Suppressor macrophage treated with lipopolysaccharide for 4 hours (primary cell): ENCODE measurements at places on chromosomes 13 and 19.

DNA sequence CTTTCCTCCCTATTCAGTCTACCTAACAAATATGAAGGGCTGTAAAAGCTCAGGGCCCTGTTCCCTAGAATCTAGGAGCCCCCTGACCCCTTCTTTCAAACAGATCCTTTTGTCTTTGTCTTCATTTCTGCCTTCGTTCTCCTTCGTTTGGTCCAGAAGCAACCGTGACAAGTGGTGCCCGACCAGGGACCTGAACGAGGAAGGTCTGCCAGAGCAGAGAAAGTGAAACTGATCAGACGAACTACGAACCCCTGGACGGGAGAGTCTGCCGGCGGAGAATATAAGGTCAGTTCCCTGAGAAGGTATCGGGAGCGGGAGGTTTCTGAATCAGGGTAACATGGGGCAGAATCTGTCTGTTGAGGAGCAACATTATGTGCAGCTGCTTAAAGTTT lies 751 bp downstream of the ERVK3-1 start:
- peak; percentile 18 for DNase-seq

DNA sequence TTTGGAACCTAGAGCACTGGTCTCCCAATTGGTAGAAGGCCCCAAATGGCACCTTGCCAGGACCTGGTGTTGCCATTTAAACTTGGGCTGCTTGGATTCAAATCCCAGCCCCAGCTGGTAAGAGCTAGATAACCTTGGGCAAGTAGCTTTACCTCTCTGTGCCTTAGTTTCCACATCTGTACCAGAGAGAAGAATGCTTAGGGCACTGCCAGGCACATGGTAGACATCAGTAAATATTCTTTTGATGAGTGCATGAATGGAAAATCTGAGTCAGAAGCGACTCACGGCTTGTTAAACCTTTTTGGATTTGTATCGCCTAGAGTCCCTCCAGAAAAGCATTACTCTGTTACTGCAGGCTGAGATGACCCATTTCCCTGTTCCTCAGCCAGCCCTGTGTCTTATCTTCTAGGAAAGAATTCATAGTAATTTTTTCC lies 90.9 kb downstream of the SIPA1L3 start:
- peak; percentile 32 for DNase-seq

DNA sequence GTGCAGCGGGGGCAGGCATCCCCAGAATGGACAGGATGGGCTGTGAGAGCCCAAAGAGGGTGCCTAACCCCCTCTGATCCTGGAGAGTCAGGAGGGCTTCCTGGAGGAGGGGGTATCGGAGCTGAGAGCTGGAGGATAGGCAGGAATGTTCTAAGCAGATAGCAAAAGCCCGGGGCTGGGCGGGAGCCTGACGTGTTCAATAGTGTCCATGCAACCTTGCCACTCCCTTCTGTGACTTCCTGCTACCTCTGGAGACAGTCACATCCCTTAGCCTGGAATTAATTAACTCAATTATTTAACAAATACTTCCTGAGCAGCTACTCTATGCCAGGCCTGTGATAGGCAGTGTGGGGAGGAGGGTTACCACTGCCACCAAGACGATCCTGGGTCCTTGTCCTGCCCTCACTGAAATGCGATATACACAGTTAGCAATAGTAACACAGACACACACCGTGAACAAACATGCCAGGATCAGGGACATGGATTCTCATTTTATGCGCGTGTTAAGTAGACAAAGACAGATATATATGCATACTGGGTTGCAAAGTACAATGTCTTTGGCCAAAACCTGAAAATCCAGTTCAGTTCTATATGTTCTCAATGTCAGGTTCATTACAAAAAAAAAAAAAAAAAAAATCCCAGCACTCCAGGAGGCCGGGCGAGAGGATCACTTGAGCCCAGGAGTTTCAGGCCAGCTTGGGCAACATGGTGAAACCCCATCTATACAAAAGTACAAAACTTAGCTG lies 10.7 kb downstream of the AP2S1 start:
- DNase-seq, result no peak

- no peak for DNase-seq
Observed at GRCh38 chr19:9909251-9909650, 27.1 kb downstream of the OLFM2 start.

- no peak for DNase-seq
Observed at GRCh38 chr19:29664753-29665214, 477 bp upstream of the PLEKHF1 start.

GRCh38 chr19:33813391-33814101 lies 16.9 kb downstream of the KCTD15 start:
- DNase-seq, result no peak

DNA sequence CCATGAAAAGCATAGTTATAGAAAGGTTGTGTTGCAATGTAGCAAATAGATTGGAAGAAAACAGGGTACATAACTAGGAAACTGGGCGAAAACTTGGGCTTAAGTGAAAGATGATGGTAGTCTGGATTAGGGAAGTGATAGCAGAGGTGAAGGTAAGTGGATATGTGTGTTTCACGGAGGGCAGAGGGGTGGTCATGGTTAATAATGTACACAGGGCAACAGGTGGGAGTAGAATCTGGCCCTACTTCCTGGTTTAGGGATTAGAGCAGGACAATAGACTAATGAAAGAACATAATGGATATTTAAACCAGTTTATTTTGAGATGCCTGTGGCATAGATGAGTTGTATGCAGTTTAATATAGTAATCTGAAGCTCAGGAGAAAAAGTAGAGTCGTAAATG lies 257.3 kb upstream of the SPRY2 start:
- DNase-seq, result no peak

GRCh38 chr13:103236213-103236612 lies 170.0 kb upstream of the SLC10A2 start:
- no peak for DNase-seq

GRCh38 chr19:57803594-57804325 lies 11.0 kb downstream of the ZNF552 start:
- DNase-seq, result peak; percentile 31

GRCh38 chr13:97333983-97334382 lies 100.0 kb upstream of the RAP2A start:
- no peak for DNase-seq

GRCh38 chr19:47623151-47623920 lies 14.4 kb downstream of the BICRA start:
- DNase-seq, result no peak

GRCh38 chr19:11261431-11261970 lies 823 bp downstream of the DOCK6 start:
- DNase-seq, result no peak

GRCh38 chr19:2552859-2553258 lies 76.9 kb downstream of the GADD45B start:
- DNase-seq, result peak; percentile 95

GRCh38 chr13:26498656-26499601 lies 58.6 kb upstream of the WASF3 start:
- DNase-seq, result no peak

- DNase-seq, result peak; percentile 48
Observed at GRCh38 chr13:32734511-32734910, 148.3 kb downstream of the PDS5B start.

GRCh38 chr13:64782466-64782865 lies 2447.7 kb downstream of the PCDH9 start:
- no peak for DNase-seq

DNA sequence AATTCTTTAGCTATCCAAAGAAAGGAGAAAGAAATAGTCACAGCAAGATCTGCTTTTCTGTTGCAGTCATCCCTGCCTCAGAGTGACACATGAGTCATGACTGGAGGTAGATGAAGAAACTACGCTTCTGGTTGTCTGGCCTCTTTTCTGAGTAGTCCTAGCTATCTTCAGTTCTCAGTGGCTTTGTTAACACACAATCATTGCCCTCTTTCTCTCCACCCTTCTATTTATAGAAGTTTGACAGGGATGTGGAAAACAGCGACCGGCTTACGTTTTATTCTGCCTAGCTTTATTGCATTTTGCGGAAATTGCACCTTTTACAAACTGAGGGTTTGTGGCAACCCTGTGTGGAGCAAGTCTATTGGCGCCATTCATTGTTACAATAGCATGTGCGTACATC lies 26.7 kb downstream of the SPATA13 start:
- DNase-seq, result peak; percentile 55
